ENCODE measurements at places on chromosomes 7 and 10.

DNA sequence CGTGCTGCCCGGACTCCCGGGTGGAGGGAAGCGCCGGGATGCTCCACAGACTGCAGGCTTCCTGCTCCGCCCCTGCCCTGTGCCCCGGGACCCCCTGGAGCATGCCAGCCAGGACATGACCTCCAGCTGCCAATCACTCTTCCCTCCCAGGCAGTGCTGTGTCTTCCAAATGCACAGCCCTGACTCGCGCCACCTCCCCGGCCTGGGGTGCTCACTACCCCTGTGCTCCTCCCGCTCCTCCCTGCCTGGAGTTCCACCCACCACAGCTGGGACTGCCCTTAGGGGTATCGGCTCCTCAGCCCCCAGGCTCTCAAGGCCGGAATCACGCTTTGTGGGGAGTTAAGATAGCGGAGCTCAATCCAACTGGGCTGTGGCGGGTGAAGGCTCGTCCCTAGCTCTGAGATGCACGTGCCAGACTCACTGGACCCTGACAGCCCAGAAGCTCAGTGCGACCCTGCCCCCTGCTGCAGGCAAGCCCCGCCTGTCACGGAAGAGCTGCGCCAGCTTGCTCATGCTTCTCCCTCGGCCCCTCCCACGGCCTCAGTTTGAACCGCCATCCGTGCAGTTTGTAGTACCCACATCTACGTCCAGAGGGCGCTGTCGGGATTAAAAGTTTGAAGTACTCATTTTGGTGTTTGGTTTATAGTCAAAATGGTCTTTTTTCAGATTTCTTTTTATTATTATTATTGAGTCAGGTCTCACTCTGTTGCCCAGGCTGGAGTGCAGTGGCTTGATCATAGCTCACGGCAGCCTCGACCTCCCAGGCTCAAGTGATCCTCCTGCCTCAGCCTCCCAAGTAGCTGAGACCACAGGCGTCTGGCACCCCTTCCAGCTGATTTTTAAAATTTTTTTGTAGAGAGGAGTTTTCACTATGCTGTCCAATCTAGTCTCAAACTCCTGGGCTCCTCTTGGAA lies 142.5 kb upstream of the TCERG1L start:
- no peak for DNase-seq

GRCh38 chr10:31770307-31770902 lies 158.2 kb downstream of the ARHGAP12 start:
- DNase-seq, result peak; percentile 48

DNA sequence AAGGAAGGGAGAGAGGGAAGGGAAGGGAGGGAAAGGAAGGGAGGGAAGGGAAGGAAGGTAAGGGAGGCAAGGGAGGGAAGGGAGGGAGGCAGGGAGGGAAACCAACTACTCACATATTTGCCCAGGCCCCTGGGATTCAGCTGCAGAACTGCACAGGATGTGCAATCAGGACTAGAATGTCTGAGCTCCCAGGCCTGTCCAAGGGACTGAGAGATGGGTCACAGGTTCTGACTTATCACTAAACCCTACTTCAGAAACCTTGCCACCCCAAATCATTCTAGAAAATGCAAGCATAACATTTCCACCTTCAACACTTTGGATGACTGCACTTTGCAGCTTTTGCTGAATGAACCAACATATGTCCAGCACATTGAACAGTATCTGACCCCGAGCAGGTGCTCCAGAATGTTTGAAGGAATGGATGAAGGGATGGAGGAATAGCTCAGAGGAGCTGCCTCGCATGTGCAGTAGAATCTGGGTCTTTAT lies 245.3 kb downstream of the KCNMA1 start:
- DNase-seq, result no peak

DNA sequence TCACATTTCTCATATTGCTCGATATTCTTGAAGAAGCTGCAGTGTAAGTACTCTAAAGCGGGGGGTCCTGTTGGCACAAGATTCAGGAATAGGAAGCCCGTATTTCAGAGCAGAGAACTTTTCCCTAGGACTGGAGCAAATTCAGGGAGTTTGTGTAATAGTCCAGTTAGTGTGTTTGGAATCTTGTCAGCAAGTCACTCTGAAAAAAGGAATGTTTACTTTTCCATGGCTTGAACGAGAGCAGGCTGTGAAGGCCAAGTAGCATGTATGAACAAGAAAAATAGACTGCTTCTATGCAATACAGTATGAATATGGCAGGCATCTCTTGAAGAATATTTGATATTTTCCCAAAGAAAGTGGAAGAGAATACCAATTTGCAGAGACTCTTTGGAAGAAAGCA lies 39.8 kb downstream of the CDC123 start:
- no peak for DNase-seq

- no peak for DNase-seq
These were observed 1.1 kb downstream of the AIFM2 start for GRCh38 chr10:70131560-70131937.

DNA sequence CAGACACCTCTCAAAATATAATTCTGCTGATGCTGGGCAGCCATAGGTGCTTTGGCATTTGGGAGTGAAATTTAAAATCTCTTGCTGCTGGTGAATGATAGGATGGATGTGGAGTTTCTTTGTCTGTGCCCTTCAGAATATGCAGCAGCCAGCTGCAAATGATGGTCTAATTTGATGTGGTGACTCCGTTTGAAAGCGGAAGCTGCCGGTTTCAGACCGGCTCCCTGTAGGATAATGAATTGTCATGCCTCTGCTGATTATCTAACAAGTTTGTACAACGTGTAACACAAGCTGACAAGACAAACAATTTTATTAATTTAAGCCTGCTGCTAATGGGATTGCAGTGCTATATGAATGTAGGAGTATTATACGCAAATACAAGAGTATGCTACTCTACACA lies 103.5 kb downstream of the SND1 start:
- no peak for DNase-seq

DNA sequence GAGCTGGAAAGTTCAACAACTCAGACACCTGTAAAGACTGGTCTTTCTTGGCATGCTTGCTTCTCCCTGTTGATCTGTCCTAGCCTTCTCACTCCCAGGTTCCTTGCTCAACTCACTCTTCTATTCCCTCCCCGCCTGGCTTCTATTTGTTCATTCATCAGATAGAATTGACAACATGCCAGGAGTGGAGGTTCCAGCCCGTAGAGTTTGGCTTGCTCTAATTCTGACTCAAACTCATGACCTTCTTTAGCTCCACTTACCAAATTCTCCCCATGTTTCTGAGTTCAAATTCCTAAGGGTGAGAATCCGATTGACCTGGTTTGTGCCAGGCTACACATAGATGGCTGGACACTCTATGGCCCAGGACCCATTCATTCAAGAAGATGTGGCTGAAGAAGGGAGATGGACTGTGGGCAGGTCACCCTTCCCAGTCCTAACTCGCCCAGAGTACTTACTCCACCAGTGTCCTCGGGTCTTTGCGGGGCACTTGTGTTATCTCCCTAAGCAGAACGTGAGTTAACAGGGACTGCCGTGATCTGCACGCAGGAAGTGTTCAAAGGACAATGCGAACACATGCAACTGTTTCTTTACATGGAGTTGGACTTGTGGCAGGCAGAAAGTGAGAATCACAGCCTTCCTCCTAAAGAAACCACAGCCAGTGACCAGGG lies 4.0 kb upstream of the TMEM236 start:
- DNase-seq, result no peak

DNA sequence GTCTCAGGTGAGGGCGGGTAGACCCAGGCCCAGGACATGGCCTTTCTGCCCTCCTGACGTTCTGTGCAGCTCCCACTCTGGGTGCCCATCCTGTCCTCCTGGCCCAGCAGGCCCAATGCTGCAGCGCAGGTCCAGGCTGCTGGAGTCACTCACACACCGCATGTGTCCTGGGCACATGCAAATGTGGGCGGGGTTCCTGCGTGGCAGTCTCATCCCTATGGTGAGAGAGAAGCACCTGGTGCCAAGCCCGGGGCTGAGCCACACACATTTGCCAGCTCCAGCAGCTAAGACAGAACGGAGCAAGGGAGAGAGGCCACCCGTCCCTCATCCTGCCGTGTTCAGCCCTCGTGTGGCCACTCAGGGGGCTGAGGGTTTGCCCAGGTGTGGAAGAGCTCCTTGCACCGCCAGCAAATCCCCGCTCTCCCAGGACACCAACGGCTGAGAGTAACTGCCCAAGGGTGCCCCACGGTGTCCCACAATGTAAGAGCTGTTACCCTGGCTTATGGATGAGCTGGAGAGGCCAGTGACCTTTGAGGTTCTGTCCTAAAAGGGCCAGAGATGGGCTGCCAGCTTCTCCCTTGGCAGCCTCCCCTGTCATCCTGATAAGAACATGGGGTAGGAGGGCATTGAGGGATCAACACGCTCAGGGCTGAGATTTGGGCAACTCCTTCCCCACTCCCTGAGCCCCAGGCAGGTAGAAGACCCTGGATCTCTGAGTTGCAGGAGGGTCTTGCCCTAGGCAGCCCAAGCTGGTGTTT lies 4.4 kb downstream of the FUOM start:
- no peak for DNase-seq

- DNase-seq, result no peak
These were observed 45.0 kb upstream of the CSTF2T start for GRCh38 chr10:51744235-51745000.

GRCh38 chr10:89888321-89889070 lies 187.1 kb downstream of the KIF20B start:
- peak; percentile 18 for DNase-seq

DNA sequence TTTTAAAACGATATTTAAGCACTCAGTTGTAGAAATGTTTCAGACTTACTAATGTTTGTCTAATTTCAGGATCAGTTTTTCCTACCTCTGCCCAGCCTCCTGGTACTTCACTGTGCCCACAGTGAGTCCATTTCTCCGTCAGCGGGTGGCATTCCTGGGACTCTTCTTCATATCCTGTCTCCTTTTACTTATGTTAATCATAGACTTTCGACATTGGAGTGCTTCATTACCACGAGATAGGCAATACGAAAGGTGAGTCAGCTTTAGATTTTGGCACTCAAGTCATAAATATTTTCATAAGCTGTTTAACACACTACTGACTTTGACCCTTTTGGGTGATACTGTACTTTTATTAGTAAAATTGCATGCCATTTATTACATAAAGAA lies 2.1 kb downstream of the ENTPD7 start:
- DNase-seq, result no peak

DNA sequence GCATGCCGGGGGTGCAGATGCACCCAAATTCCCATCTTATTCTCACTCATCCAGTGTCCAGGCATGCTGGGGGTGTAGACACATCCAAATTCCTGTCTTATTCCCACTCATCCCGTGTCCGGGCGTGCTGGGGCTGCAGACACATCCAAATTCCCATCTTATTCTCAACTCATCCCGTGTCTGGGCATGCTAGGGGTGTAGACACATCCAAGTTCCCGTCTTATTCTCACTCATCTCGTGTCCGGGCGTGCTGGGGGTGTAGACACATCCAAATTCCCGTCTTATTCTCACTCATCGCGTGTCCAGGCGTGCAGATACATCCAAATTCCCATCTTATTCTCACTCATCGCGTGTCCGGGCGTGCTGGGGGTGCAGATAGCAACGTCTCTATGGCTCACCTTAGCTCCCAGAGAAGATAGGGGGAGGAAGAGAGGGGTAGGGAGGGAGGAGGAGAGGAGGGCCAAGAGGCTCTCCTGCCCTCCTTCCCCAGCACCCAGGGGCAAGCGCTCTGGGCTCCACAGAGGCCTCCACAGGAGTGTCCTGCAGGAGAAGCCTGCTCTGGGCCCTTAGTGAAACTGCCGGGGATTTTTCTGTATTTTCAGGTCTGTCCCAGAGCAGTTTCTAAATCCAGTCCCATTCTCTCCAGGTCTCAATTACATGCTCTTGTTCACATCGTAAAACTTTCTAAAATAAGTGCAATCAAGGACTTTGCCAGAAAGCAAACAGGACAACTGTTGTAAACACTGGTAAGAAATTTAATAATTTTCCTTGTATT lies 210.8 kb downstream of the DIP2C start:
- no peak for DNase-seq

DNA sequence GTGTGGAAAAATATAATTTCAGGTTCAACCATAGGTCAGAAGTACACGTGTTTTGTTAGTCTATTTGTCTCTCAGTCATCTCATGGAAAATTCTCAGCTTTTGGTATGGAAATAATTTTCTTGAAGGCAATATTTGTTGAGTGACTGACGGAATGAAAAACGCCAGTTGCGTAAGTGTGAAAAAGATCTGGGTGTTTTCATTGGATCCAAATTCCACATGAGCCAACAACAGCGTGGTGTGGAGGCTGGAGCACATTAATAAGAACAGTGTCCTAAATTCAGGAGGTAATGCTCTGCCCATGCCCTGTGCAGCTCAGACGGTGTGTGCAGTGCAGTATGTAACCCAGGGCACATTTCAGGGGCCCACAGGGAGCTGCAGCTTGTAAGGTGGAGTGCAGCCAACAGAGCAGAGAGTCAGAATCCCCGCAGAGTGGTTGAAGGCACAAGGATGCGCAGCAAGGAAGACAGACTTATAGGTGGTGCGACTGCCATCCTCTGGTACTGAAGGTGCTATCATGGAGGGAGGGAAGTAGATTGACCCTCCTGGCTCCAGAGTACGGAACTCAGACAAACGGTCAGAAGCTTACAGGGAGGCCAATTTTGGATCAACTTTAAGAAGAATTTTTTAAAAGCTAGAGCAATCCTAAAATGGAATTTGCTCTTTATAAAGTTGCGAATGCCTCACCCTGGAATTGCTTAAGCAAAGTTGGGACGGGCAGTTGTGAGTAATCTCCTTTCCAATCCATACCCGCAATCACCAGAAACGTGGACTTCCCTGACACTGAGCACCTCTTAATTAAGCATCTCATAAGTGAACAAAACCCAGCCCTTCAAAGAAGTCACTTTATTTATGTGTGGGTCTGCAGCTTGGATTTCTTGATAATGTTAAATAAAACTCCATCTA lies 38.0 kb downstream of the EGFR start:
- no peak for DNase-seq

- DNase-seq, result peak; percentile 38
These were observed 755.4 kb downstream of the KCNMA1 start for GRCh38 chr10:76882245-76882644.

Data from CD4-positive, alpha-beta T cell treated with Interferon gamma for 1 hour (primary cell).